ENCODE measurements at places on chromosomes 13 and 19.

- no peak for DNase-seq
These were observed 36.9 kb downstream of the POLR1D start for GRCh38 chr13:27658546-27658945.

GRCh38 chr13:23771956-23772355 is 117.2 kb downstream of the MIPEP start:
- DNase-seq = no peak

- DNase-seq = no peak
These were observed 2.2 kb upstream of the CYP4F22 start for GRCh38 chr19:15506074-15506571.

DNA sequence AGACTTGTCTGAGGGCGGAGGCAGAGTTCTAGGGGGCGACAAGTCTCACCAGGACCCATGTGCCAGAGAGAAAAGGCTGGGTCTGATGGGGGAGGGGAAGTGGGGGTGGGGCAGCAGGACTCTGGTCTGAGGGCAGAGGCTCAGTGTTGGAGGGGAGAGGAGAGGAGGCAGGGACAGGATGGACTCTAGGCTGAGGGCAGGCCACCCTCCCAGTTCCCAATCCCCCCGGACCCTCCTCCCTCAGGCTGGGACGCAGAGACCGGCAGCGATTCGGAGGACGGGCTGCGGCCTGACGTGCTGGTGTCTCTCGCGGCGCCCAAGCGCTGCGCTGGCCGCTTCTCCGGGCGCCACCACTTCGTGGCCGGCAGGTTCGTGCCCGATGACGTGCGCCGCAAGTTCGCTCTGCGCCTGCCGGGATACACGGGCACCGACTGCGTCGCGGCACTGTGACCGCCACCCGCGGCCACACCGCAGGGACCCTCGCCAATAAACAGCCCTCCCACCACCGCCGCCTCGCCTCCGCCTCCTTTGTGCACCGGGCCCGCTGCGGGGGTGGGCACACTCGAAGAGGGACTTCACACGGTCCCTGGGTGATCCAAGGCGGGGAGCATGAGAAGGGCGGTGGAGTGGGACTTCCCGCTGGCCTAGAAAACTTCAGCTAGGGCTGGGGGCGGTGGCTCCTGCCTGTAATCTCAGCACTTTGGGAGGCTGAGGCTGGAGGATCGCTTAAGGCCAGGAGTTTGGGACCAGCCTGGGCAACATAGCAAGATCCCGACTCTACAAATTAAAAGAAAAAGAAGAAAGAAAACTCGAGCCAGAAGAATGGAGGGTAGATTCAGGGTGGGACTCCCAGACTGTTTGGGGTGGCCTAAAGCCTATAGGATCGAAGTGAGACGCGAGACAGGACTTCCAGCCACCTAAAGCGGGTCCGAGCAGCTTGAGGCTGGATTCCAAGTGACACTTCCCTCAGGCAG is 703 bp upstream of the CILP2 start:
- no peak for DNase-seq

- DNase-seq = no peak
These were observed 312.5 kb downstream of the DCLK1 start for GRCh38 chr13:35818633-35819067.

- DNase-seq = no peak
These were observed 54.0 kb upstream of the TNFRSF19 start for GRCh38 chr13:23516190-23516589.

- DNase-seq = no peak
These were observed 165.2 kb downstream of the GGACT start for GRCh38 chr13:100423375-100423774.

- DNase-seq = no peak
These were observed 69.6 kb downstream of the ERCC5 start for GRCh38 chr13:102915393-102915930.

- DNase-seq = no peak
These were observed 7.6 kb downstream of the MTIF3 start for GRCh38 chr13:27442797-27443196.

DNA sequence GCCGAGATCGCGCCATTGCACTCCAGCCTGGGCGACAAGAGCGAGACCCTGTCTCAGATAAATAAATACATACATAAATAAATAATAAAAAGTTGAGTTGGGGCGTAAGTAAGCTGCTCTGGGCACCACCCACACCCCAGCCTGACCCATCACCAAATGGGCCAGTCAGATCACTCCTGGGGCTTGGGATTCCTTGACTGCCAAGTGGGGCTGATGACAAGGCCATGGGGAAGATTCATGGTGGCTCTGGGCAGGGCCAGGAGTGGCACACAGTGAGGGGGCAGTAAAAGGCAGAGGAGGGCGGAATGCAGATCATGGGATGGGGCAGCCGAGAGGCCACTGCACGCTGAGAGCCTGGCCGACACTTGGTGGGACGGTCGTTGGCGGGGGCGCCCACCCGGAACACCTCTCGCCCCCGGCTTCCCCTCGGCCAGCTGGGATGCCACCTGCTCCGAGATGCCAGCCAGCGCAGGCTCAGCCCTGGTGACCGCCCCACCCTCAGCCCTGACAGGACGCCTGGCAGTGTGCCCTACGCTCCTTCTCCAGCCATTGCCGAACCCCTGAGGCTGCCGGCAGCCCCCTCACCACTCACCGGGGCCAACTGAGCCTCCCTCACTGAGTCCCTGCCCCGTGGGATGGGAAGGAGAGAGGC is 10.9 kb downstream of the ZNF653 start:
- no peak for DNase-seq

DNA sequence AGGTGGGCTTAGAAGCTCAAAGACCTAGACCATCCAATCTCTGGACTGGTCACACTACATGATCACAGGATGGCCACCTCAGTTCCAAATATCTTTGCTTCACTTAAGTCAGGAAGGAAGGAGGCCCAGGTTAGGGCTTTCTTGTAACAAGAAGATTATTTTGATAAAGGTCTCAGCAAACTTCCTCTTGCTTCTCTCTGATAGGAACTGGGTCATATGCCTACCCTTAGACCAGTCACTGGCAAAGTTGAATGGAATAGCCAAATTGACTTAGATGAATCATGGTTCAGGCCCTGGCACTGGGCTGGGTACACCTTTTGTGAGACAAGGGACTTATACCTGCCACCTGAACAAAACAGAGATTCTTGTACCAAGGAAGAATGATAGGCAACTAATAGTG is 11.0 kb downstream of the FRY start:
- no peak for DNase-seq

DNA sequence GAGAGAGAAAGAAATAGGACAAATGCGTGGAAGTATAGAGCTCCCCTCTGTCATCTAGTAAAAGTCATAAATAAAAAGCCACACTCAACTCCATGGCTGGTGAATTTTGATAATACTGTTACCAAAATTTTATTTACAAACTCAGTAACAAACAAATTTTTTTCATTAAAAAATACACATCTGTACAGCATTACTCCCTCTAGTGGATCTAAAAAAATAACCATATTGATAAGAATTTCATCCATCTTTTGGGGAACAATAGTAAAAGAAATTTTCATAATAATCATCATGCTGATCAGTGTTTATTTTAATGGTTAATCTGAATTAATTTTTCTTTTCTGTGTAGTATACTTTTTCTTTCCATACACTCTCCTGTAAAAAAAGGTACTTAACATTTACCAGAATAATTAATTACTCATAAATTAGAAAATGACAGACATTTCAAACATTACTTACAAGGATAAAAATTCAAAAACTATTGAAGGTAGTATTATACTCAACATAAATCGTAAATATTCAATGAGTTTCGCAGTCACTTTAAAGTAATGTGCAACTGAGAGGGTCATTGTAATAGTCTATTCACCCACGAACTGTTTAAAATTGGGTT is 173.5 kb upstream of the LSM14A start:
- no peak for DNase-seq

- DNase-seq = no peak
These were observed 280.0 kb upstream of the SOX21 start for GRCh38 chr13:94992036-94992960.

- peak; percentile 40 for DNase-seq
These were observed at the start of gene CRYL1 for GRCh38 chr13:20525601-20526544. Gene CRYL1, minus strand, starts transcription at chr13:20525857. Its CDS starts 63 bp downstream, at chr13:20525794.

GRCh38 chr19:35006999-35007365 is 6.9 kb downstream of the GRAMD1A start:
- DNase-seq = no peak

- no peak for DNase-seq
These were observed 1.5 kb downstream of the ZNF101 start for GRCh38 chr19:19670070-19670551.

DNA sequence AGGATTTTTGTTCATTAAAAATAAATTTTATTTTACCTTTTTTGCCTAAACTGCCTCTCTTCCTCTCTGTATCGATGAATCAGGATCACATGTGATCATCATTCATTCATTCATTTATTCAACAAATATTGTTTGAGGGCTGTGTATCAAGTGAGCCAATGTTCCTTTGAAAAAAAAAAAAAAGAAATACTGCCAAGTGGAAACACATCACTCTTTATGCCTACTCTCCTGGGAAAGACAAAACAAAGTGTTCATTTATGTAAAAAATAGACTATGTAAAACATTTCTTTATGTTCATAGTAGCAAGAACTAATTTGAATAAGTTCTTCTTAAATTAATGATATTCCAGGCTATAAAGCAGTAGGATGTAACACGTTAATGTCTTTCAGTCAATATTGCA is 233.1 kb downstream of the POSTN start:
- DNase-seq = no peak

- DNase-seq = no peak
These were observed 27.6 kb upstream of the ATXN8OS start for GRCh38 chr13:70080012-70080411.

GRCh38 chr19:6819323-6819722 is 46.8 kb downstream of the VAV1 start:
- no peak for DNase-seq

DNA sequence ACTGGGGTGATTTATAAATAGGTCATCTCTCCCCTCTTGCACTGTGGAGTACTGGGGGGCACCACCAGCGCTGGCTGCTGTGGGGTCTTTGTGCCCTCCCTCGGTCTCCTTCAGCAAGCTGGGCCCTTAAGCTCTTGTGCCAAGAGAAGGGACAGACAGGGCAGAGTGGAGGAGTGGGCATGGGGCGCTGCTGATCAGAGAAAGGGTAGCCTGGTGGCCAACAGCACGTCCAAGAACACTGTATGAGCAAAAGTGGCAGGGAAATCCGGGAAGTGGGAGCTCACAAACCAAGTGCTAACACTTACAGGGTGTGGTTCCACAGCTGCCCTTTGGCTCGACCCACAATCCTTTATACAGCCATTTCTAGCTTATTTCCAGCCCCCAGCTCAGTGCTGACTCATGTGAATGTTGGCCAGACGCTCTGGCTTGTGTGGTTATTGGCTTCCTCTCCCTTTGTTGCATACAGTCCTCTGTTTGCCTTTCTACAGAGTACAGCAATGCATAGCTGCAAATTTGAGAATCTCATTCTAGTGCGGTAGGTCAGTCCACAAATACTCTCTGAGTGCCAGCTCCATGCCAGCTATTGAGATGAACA is 298.8 kb downstream of the SHISA2 start:
- DNase-seq = no peak

GRCh38 chr19:45484273-45484945 is 12.4 kb downstream of the RTN2 start:
- no peak for DNase-seq

GRCh38 chr19:54172471-54173358 is at the start of gene TMC4:
Gene TMC4, minus strand, starts transcription at chr19:54173160. Its CDS starts 43 bp downstream, at chr19:54173117.
- no peak for DNase-seq

DNA sequence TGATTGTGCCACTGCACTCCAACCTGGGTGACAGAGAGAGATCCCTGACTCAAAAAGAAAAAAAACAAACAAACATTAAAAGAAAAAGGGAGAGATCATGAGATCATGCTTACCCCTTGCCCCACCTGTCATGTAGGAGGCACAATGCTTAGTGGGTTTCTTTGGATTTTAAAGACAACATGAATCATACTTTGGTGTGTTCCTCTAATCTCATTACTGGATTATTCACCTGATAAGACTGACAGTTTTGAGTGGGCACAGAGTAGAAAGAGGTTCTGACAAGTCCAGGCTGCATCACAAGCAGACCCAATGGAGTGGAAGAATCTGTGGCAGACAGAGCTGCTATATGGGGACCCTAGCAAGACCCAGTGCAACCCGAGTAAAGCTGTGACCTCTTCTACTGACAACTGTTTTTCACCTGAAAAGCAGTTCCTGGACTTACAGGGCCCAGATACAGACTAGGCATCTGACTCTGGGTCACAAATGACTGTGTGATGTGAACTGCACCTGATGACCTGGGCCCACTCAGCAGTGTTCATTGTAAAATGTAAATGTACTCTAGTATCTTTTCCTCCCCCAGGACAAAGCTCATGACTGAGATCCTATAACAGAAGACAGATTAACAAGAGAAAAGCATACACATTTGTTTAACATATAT is 28.9 kb upstream of the USP12 start:
- DNase-seq = no peak

DNA sequence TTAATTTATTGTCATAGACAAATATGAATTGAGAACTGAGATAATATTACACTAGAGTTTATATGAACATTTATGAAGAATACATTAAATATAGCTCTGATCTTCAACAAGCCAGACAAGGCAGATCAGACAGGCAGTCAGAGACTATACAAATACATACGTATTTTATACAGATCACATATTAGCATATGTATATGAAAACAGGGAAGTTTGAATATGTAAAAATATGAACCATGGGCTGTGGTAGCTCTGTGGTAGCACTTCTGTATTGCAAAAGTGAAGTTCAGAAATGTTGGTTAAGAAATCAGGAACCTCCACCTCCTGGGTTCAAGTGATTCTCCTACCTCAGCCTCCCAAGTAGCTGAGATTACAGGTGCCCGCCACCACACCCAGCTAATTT is 20.7 kb downstream of the GPR180 start:
- no peak for DNase-seq

GRCh38 chr13:99258210-99258860 is at the start of gene GPR18:
Gene GPR18, minus strand, starts transcription at chr13:99258379. Its CDS starts 2,507 bp downstream, at chr13:99255872.
- DNase-seq = no peak

GRCh38 chr13:107360010-107360409 is 792.1 kb upstream of the ARGLU1 start:
- no peak for DNase-seq

GRCh38 chr19:30390356-30390988 is 18.3 kb downstream of the ZNF536 start:
- no peak for DNase-seq

GRCh38 chr19:57016076-57016475 is 103.7 kb upstream of the USP29 start:
- DNase-seq = no peak

DNA sequence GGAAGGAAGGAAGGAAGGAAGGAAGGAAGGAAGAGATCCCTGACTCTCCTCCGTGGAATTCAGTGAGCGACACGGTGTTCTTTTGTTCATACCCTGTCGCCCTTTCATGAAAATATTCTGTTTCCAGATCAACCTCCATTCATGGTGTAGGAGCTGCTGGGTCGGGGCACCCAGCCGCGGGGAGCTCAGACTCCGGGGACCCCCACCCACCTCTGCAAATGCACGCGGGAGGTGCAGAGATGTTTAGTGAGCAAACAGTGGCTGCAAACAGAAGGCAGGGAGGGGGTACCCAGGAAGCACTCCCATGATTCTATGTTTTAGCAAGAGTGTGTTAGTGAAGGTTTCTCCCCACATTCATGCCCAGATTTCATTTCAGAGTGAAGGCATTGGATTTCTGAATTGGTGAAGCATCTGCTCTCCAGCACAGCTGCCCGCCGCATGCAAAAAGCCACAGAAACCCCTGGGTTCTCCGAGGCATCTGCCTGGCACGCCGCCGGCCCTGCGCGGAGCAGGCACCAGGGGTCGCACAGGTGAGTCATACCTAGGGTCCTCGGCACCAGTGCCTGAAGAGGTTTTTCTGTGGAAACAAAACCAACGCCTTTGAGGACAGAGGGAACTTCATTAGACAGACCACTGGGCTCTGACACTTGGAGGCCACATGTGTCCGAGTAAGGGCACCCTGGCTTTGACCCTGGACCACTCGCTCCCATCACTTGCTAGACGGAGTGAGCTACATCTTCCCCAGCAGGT is 80.6 kb downstream of the ZNF557 start:
- DNase-seq = no peak

- DNase-seq = no peak
These were observed 40.5 kb upstream of the RCBTB2 start for GRCh38 chr13:48573213-48574007.
